ENCODE measurements at places on chromosomes 7 and 10.

DNA sequence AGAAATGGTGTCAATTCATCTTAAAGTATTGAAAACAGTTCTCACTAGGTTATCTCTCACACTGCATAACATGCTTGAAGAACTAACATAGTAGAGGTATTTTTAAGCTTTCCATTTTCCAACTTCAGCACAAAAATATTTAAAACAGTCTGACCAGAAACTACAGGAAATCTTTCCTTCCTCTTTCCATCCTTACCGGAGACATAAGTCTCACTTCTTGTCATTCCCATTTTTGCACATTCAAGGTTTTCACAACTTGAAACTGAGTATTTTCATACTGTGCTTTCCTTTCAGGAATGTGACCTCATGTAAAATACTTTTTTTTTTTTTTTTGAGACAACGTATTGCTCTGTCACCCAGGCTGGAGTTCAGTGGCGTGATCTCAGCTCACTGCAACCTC, 45.2 kb downstream of the ARHGAP12 start:
- no peak for DNase-seq

DNA sequence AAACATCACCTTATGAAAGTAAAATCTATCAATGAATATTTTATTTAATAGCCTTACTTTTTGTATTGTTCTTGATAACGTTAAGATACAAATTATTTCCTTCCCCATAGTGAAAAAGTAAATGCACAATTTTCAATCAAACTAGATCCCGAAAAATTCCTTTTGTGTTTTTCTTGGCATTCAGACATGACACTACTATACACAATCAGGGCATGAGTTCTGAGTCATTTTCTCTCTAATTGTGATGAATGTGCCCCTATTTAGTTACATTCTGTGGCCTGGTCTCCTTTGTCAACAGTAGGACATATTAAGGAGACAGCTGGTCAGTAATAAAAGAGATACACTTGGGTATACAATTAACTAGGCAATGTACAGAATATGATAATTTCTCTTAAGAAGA, 19.8 kb downstream of the COL1A2 start:
- peak; percentile 35 for DNase-seq

GRCh38 chr10:50627443-50627842, 3.7 kb upstream of the SGMS1 start:
- no peak for DNase-seq

GRCh38 chr10:8758029-8758428, 703.5 kb downstream of the GATA3 start:
- DNase-seq: no peak

- peak; percentile 53 for DNase-seq
Observed at GRCh38 chr10:89062861-89063260, 72.3 kb downstream of the FAS start.

GRCh38 chr7:111682588-111683340, 120.5 kb upstream of the IMMP2L start:
- DNase-seq: no peak

DNA sequence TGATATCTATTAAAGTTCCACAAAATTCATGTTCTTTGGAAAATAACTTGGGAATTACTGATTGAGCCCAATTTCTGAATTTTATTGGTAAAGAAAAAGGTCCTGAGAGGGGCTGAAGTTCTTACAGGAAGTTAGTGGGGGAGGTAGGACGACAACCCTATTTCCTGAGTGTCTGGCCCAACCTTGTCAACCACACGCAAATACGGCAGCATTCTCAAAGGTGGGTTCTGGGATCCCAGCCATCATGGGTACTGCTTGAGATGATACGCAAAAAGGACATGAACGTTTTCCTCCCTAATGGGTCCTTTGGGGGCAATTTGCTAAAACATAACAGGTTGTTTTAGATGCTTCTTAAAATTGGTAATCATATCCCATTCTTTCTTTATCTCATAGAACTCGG, 2.7 kb upstream of the PDCD4 start:
- DNase-seq: no peak

DNA sequence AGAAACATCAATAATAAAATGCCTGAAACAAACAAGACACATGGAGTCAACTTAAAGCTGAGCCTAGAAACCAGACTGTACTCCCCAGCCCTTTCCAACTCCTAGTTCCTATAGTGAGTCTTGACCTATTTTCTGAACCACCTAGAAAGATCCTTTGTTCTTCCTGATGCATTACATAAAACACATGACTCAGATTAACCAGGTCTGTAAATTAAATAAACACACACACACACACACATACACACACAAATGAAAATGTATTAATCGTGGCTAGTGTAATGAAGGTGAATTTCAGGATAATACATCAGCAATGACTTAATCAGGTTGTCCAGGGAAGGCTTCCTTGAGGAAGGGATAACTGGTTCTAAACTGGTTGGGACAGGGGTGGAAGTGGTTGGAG, 104.7 kb downstream of the ST8SIA6 start:
- DNase-seq: no peak

GRCh38 chr7:44709011-44709915, 39.4 kb upstream of the ZMIZ2 start:
- no peak for DNase-seq

DNA sequence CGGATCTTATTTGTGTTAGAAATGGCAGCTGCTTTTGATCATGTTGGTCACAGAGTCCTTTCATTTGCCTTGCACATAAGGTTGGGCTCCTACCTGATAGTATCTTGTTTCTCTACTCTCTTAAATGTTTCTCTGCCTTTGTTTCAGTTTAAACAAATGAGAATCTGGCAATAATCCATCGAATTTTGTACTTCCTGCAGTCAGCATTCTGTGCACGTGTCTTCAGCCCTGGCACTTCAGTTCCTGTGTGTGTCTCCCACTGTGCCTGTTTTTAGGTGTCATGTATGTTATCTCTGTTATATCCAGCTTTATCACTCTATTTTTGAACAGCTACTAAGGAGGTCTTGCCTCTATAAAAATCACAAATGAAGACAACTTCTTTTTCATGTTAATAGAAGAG, 28.4 kb upstream of the PTER start:
- DNase-seq: no peak

GRCh38 chr10:3122034-3122433, 50.5 kb downstream of the PITRM1 start:
- DNase-seq: no peak

Measured in lung microvascular endothelial cell (primary cell).